ENCODE measurements at places on chromosomes 1 and 21. TPM values are rescaled to one million over a fixed set of nuclear protein-coding genes. Genes with fewer than 3 reads are reported as not detected.

GRCh38 chr1:180560868-180561600 lies 2.3 kb downstream of the OVAAL start:
- H3K36me3 ChIP-seq = no peaks in the 10 kb centered on the region
- H3K4me3 ChIP-seq = no peak overlapping the region
- no peak overlapping the region for H3K27ac ChIP-seq
- no peaks in the 10 kb centered on the region for H3K27me3 ChIP-seq

DNA sequence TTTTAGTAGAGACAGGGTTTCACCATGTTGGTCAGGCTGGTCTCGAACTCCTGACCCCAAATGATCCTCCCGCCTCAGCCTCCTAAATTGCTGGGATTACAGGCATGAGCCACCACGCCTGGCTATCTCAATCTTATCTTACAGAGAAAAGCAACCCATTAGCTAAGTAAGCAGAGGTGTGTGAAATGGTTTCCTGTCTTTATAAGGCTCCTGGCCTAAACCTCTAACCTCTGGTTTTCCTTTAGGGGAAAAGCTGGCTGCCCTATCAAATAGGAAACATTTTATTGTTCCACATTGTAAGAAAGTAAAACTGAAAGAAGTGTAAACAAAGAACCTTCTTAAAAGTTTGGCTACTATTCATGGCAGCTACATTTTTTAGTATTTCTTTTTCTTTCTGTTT lies 78.3 kb upstream of the MORC3 start:
- H3K36me3 ChIP-seq = no peaks in the 10 kb centered on the region
- no peaks in the 10 kb centered on the region for H3K27me3 ChIP-seq
- no peak overlapping the region for H3K4me3 ChIP-seq
- no peaks in the 10 kb centered on the region for H3K4me1 ChIP-seq

GRCh38 chr1:210588946-210589345 lies 260.2 kb downstream of the HHAT start:
- H3K27ac ChIP-seq = no peak overlapping the region
- H3K4me3 ChIP-seq = no peak overlapping the region
- no peaks in the 10 kb centered on the region for H3K36me3 ChIP-seq

GRCh38 chr1:175073061-175073460 lies 5.4 kb downstream of the TNN start:
- H3K36me3 ChIP-seq = no peaks in the 10 kb centered on the region
- DNase-seq = no peak

Gene CD164L2
- 3.3 TPM for total RNA-seq

Gene ACTA1
- total RNA-seq = 56.2 TPM

DNA sequence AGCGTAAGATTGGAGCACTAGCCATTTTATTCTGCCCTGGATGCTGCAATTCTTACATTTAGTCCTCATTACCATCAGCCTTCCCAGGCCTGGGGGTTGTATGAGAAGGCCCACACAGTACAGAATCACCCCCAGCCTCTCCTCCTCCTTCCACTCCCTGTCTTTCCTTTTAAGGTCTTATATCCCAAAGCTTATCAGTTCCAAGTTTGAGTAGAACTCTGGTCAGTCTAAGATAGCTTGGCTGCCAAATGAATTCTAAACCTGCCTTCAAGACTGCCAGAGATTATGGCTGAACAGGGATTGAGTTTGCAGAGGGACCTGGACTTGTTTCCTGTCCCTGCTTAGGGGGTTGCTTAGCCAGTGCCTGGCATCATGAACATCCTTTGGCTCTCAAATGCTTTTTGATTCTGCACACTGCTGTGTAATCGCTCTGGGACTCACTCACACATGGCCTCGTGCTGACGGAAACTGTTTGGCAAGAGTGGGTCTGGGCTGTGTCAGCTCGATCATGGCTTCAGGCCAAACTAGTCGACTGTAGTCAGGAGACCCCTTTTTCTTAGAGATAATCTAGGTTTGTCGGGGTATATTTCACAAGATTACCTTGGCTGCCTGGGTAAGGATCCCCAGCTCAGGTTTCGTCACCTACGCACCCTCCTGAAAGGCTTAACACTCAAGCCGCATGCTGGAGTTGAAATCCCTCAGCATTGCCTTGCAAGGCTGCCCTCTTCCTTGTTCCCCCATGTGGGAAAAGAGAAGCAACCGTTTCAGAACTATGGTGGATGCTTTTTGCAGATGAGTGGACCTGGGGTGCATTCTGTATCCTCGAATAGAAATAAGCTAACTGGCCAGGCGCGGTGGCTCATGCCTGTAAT lies 252.6 kb downstream of the NFIA start:
- no peaks in the 10 kb centered on the region for H3K27me3 ChIP-seq
- no peak overlapping the region for H3K27ac ChIP-seq
- no peak overlapping the region for H3K4me3 ChIP-seq
- peaks cover 11% of the 10 kb centered on the region for H3K4me1 ChIP-seq

DNA sequence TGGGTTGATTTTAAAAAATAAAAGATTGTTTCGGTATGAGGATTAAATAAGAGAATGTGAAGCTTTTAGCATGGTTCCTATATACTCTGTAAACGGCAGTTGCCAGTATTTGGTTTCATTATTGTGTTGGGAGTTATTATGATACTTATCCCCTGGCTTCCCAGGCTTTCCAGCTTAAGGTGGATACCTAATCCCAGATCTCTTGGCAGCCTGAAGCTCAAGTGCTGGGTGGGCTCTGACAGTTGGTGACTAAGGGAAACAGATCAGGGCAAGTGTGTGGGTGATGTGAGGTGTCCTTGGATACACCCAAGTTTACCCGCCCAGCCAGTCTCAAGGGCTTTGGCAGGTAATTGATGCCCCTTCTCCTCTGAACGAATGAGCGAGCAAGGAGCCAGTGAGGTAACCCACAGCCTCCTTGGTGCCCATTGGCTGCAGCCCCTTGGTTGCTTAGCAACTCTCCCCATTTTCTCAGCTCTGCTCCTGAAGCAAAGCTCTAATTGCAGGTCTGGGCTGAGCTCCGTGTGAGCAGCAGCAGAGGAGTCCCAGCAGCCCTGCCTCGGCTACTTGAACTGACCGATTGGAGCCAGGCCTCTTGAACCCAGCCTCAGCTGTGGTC lies 6.1 kb downstream of the IPO13 start:
- H3K4me1 ChIP-seq = peaks cover 5% of the 10 kb centered on the region
- no peak for DNase-seq
- H3K27ac ChIP-seq = no peak overlapping the region
- no peak overlapping the region for H3K4me3 ChIP-seq

All from H1 (cell line).